Neural crest cell (in vitro differentiated cells): ENCODE measurements at places on chromosomes 12 and 14. TPM values are rescaled to one million over a fixed set of nuclear protein-coding genes. Genes with fewer than 3 reads are reported as not detected.

GRCh38 chr12:57027805-57028153, 11.4 kb upstream of the TAC3 start:
- H3K27ac ChIP-seq = no peak overlapping the region
- H3K27me3 ChIP-seq = peaks cover 11% of the 10 kb centered on the region
- H3K36me3 ChIP-seq = no peaks in the 10 kb centered on the region
- H3K4me3 ChIP-seq = no peak overlapping the region

- no peak overlapping the region for H3K4me3 ChIP-seq
- H3K36me3 ChIP-seq = no peaks in the 10 kb centered on the region
- DNase-seq = no peak
- H3K4me1 ChIP-seq = peaks cover 24% of the 10 kb centered on the region
- H3K27me3 ChIP-seq = no peaks in the 10 kb centered on the region
Measured at GRCh38 chr12:131118371-131118770, 164.7 kb downstream of the ADGRD1 start.

GRCh38 chr14:72891666-72892102, 2.2 kb downstream of the DPF3 start:
- H3K4me3 ChIP-seq = peak overlapping the region; percentile 91
- no peak overlapping the region for H3K27ac ChIP-seq
- peaks cover 88% of the 10 kb centered on the region for H3K27me3 ChIP-seq
- DNase-seq = no peak
- peaks cover 40% of the 10 kb centered on the region for H3K4me1 ChIP-seq

GRCh38 chr12:27178255-27178654, 65.8 kb upstream of the STK38L start:
- no peak overlapping the region for H3K4me3 ChIP-seq
- DNase-seq = no peak
- no peaks in the 10 kb centered on the region for H3K27me3 ChIP-seq
- H3K27ac ChIP-seq = no peak overlapping the region

DNA sequence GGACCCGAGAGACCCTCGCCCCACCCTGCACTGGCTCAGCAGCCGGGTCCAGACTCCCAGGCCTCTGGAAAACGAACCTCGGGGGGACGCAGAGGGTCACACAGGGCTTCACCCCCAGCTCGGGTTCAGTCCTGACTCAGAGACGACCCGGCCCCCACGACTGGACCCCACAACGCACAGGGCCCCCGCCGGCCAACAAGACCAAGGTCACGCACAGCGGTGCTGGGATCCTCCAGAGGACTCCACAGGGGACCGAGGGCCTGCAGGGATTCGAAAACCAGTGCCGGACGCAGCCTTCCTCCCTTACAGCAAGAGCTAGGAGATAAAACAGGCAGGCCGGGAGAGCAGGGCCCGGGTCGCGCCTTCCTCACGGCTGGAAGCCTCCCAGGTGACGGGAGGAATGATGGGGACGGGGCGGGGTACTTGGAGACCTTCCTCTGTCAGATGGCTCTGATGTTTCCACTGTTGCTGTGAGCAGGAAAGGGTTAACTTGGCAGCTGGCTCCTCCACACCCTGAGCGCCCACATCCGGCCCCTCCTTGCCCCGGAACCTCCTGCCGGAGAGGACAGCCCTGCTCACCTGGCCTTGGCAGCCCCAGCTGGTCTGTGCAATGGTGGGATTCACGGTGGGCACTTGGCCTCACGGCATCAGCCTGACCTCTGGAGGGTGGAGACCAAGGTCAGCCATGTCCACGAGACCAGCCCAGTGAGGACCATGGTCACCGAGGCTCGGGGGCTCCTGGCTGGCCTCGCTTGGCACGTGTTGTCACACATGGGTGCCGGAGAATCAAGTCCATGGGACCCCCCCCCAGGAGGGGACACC, 46.2 kb downstream of the GALNT9 start:
- no peaks in the 10 kb centered on the region for H3K36me3 ChIP-seq
- no peak for DNase-seq
- peaks cover 41% of the 10 kb centered on the region for H3K27me3 ChIP-seq
- no peak overlapping the region for H3K27ac ChIP-seq

GRCh38 chr14:101492716-101493115, 68.6 kb upstream of the DIO3 start:
- peaks cover 21% of the 10 kb centered on the region for H3K4me1 ChIP-seq
- peaks cover 10% of the 10 kb centered on the region for H3K27me3 ChIP-seq
- no peak overlapping the region for H3K4me3 ChIP-seq
- peaks cover 2% of the 10 kb centered on the region for H3K36me3 ChIP-seq

DNA sequence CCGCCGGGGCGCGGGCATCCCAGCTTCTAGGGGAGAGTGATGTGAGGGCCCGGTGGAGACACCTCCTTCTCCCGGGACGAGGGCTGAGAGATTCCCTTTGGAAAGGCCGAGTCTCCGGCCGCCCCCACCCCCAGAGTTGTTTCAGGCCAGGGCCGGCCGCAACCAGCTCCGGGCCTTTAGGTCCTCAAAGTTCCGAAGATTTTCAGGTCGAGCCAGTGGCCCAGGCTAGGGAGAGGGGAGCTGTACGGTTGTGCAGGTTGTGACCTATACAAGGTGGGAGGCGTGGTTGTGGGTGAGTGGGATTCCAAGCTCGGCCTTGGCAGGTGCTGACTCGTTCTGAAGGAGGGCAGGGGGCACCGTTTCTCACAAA, 18.4 kb upstream of the ANKRD33 start:
- H3K27ac ChIP-seq = no peak overlapping the region
- H3K4me3 ChIP-seq = peak overlapping the region; percentile 58
- no peaks in the 10 kb centered on the region for H3K36me3 ChIP-seq
- no peak for DNase-seq
- peaks cover 71% of the 10 kb centered on the region for H3K4me1 ChIP-seq

DNA sequence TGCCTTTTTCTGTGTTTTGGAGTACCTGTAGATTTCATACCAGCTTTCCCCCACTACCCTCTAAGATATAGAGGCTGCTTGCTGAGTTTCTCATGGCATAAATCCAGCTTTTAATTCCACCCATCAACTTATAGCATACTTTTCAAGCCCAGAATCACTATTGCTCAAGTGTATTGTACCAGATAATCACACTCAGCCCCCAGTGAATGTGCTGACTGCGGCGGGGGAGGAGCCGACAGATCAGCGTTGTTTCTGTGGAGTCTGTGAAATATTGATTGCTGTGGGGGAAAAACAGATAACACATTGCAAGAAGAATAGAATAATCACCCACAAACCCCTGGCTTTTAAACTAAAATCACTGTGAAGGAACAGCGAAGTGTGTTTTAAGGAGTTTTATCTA, 296.1 kb downstream of the TMEM132D start:
- H3K27ac ChIP-seq = peak overlapping the region; percentile 65
- H3K27me3 ChIP-seq = no peaks in the 10 kb centered on the region
- no peak for DNase-seq
- H3K4me1 ChIP-seq = peaks cover 61% of the 10 kb centered on the region
- H3K4me3 ChIP-seq = peak overlapping the region; percentile 58
- H3K36me3 ChIP-seq = no peaks in the 10 kb centered on the region

DNA sequence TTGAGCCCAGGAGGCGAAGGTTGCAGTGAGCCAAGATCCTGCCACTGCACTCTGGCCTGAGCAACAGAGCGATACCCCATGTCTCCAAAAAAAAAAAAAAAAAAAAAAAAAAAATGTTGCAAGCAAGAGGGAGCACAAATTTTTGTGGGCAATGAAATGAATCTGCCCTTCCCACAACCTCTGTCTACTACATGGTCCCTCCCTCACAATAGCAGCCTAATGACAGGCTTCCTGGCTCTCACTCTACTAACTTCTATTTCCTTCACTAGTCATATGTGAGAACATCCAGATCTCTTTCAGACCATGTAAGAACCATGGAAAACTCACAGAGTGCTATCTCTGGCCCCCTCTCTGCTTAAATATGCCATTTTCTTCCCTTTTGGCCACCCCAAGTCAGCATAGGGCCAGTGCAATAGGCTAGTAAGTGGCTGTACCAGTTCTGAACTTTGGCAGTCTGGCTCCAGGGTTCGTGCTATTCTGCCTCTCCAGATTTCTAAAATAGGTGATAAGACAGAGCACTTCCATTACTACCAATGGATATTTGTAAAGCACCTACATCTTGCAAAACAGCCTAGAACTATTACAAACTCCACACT, 7.1 kb downstream of the OSBPL8 start:
- no peak overlapping the region for H3K27ac ChIP-seq
- no peak overlapping the region for H3K4me3 ChIP-seq
- H3K36me3 ChIP-seq = no peaks in the 10 kb centered on the region
- DNase-seq = no peak
- H3K4me1 ChIP-seq = peaks cover 41% of the 10 kb centered on the region

DNA sequence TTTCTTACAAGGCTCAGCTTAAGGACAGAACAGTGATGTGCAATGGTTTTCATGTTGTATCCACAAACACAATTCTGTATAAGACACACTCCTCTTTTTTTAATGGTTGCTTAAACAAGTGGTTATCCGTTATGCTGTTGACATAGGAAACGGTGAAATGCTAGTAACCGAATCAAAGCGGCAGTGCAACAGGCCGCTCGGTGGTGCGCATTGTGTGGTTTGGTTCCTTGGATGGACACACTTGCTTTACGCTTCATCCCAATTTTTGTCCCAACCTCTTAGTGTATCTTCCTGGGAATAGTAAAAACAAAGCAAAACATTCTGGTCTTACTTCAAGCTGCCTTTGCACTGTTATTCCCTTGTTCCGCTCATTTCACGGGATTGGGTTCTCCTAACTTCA, 650 bp upstream of the PTGER2 start:
- H3K4me3 ChIP-seq = peak overlapping the region; percentile 75
- no peak overlapping the region for H3K27ac ChIP-seq
- peaks cover 18% of the 10 kb centered on the region for H3K4me1 ChIP-seq
- peaks cover 78% of the 10 kb centered on the region for H3K27me3 ChIP-seq
- DNase-seq = no peak

DNA sequence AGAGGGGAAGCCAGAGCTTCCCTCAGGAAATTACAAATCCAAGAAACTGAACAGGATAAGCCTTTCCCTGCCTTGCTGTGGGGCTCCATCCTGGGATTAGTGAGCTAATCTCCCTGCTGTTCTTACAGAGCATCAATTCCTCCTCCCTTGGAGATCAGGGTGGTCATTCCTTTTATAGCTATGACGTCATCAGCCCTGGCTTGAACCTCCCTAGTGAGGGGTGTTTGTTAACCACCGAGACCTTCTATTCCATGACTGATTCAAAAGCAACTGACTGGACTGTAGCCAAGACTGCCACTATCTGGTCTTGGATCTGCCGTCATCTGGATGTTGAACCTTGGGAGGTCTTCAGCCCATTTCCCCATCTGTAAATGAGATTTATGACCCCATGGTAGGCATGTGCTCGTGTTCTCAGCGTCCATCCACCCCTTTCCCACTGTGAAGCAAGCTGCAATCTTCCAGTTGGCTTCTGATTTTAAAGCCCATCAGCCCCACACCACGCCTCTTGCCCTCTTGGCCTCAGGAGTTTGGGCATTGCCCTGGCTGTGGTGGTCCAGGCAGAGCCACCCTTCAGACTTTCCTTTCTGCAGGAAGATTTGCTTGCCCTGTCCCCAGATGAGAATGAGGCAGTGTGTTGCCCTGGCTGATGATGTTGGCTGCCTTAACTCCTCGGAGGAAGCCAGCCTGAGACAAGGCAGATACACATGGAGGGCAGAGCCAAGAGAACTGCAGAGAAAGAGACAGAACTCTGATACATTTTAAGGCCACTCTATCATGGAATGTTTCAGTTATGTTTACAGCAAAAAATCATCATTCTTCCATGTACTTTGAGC, 59.6 kb upstream of the ACTN1 start:
- no peak for DNase-seq
- H3K36me3 ChIP-seq = no peaks in the 10 kb centered on the region
- no peak overlapping the region for H3K27ac ChIP-seq
- H3K4me1 ChIP-seq = peaks cover 11% of the 10 kb centered on the region
- no peak overlapping the region for H3K4me3 ChIP-seq

- no peak overlapping the region for H3K4me3 ChIP-seq
- H3K27me3 ChIP-seq = no peaks in the 10 kb centered on the region
- H3K4me1 ChIP-seq = no peaks in the 10 kb centered on the region
Measured at GRCh38 chr14:41349289-41349910, 257.3 kb upstream of the LRFN5 start.

GRCh38 chr12:124463341-124463921, 104.0 kb downstream of the NCOR2 start:
- peaks cover 31% of the 10 kb centered on the region for H3K36me3 ChIP-seq
- H3K4me3 ChIP-seq = no peak overlapping the region
- peaks cover 34% of the 10 kb centered on the region for H3K4me1 ChIP-seq
- no peaks in the 10 kb centered on the region for H3K27me3 ChIP-seq

DNA sequence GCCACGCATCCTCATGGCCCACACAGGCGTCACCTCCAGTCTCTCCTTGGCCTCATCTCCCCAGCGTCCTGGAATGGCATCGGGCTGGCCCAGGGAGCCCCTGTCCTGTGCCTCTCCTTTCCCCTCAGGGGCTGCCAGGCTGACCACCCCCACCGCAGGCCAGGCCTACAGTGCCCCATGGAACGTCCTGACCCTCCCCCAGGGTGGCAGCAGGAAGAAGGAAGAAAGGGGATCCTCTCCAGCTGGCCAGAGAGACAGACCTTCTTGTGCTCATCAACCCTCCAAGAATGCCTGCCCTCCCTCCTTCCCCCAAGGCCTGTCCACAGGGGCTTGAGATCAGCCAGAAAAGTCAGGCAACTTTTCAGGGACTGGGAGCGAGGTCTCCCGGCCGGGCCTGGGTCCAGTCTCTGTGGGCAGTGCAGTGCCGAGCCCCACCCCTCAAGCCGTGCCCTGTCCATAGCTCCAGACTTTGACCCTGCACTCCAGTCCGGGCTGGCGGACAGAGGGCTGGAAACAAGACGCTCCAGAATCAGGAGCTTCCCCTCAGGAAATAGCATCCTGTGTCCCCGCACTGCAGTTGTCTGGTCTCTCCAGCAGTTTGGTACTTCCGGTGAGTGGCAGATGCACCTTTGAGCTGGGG, at the start of gene DAO:
DAO (plus strand) TSS at position 478 of the 640 bp plus-strand sequence. CDS start 4,915 bp downstream, outside the sequence.
- H3K4me3 ChIP-seq = no peak within 1 kb of the TSS
- no peaks in the 10 kb centered on the region for H3K4me1 ChIP-seq
- H3K36me3 ChIP-seq = no peaks in the 10 kb centered on the region
- H3K27me3 ChIP-seq = no peaks in the 10 kb centered on the region
- H3K27ac ChIP-seq = no peak within 1 kb of the TSS

PRH2 gene
- total RNA-seq = not detected in 2 replicates

NIN gene
- total RNA-seq = 94.1 and 94.9 TPM in 2 replicates

LGR5 gene
- total RNA-seq = 8.0 and 10.3 TPM in 2 replicates

GUCY2C gene
- not detected in 2 replicates for total RNA-seq

OLR1 gene
- total RNA-seq = not detected in 2 replicates

MIPOL1 gene
- 16.6 and 17.4 TPM in 2 replicates for total RNA-seq

REC8 gene
- total RNA-seq = 160 and 163 TPM in 2 replicates

KRT73 gene
- not detected in 2 replicates for total RNA-seq
